ENCODE measurements at places on chromosomes 16 and 17.

DNA sequence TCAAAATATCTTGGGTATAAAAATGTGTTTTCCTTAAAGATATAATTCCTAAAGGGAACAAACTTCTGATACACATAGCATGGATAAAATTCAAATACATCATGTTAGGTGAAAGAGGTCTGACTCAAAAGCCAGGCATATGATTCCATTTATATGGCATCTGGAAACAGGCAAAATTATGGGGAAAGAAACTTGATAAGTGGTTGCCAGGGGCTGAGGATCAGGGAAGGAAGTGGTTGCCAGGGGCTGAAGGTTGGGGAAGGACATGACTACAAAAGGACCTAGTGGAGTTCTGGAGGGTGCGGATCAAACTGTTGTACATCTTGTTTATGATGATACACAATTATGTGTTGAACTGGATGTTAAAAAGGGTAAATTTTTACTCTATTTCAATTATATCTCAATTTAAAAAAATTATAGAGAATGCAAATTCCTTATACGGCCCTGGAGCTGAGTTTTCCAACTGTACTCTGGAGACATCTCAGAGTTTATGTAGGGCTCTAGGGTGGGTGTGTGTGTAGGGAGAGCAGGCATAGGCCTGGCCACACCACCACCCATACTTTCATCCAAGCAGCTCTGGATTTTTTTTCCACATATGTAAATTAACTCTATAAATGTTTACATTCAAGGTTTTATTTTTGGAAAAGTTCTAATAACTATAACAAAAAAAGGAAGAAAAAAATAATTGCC lies 55.0 kb downstream of the AMFR start:
- DNase-seq, result no peak

DNA sequence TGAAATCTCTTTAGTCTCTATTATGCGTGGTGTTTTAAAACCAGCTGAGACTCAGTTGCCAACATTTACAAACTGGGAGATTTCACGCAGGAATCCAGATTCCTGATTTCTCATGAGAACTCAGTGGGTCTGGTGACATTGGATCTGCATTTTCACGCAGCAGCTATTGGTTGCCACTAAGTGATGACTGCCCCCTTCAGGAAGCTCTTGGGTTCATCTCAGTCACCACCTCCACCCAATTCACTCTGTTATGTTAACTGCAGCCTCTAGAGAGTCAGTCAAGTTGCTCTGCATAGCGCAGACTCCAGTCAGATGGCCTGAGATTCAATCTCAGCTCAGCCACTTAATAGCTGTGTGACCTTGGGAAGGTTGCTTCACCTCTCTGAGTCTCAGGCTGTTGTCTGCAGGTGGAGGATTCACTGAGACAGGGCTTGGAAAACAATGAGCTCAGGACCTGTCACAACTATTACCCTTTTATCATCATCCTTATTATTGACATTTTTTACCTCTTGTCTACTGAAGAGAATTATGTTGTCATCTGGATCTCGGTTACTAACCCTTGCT lies 6.4 kb downstream of the SHISA9 start:
- DNase-seq, result no peak

DNA sequence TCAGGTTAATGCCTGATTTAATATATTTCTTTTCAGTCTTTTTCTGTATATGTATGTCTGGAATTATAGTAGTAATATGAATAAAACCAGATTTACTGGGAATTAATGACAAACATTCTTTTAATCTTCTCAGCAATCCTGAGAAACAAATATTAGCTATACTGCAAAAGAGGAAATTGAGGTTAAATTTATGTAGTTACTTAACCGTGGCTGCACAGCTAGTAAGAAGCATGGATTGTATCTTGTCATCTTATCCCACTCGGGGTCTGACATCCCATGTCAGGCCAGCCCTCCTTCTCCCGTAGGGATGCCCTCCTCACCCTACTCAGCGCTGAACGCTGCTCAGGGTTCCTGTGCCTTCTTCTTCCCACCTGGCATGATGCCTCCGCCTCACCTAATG lies 143.0 kb downstream of the FTO start:
- no peak for DNase-seq

- peak; percentile 77 for DNase-seq
Observed at GRCh38 chr16:72172105-72173034, at the start of gene PMFBP1. Gene PMFBP1 (minus strand): TSS chr16:72172155. CDS start chr16:72171208, 947 bp downstream.

- DNase-seq, result peak; percentile 60
Observed at GRCh38 chr16:30837904-30838303, 50.9 kb upstream of the ZNF629 start.

DNA sequence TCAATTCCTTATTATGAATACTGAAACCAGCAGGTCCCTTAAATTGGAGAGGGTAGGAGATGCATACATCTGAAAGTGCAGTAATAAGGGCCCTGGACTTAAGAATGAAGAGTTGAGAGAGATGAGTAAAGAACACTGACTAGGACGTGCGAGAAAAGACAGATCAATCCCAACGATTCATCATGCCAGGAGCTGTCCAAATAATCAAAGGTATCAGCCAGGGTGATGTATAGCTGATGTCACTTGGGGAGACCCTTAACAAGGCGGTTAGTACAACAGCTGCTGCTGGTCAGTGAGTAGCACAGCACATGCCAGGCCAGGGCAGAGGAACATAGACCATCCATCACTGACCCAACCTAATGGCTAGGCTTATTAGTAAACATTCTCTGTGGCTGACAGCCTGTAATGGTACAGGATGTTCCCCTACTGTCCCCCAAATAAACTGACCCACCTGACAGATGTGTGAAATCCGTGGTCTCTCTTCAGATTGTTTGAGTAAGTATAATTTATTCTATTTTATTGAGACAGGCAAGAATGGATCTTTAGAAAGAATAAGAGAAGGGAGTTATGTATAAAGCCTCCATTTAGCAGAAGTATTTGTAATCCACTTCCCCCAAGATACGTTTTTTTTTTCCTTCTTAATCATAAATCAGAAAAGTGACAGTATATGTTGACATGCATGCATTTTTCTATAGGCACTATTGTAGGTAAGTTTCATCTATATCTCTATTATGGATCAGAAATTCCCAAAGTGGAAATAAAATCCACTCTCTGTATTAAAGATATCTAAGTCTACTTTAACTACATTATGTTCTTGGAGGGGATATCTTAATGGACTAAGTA lies 118.4 kb downstream of the SNX11 start:
- no peak for DNase-seq

DNA sequence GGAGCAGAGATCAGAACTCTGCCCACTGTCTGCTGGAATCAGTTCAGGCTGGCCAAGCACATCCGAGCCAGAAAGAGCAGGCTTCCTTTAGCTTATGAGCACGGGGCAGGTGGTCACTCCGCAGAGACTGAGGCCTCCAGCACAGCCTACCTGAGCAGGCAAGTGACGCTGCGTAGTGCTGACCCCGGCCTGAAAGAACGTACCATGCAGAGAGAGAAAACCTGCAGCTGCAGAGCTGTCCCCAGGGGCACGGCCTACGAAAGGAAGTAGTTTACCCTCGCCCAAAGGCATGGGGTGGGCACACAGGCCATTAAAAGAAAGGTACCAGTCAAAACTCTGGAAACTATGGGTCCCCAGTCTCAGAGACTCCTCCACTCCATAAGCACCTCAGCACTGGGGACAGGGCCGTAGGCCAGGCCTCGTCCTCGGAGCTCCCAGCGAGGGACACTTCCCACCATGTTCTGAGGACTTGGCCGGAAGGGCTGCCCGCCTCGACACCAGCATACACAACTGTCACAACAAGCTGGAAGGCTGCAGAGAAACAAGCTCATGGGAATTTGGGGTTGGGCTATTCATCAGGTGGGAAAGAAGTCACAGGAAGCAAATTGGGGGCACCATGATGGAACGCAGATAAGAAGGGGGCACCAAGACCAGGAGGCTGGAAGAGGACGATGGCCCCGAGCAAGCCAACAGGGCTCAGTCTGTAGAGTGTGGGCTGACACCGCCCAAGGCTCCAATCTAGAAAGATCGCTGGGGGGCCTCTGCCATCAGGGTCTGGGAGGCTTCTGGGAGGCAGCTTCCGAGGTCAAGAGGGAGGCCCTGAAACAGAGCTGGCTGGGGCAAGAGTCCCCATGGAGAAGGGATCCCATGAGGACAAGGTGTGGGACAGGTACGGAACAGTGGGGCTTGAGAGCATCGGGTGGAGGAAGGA lies 21.2 kb downstream of the MEAK7 start:
- DNase-seq, result no peak

Measured in astrocyte of the hippocampus (primary cell).